ENCODE measurements at places on chromosomes 1 and 21. TPM values are rescaled to one million over a fixed set of nuclear protein-coding genes. Genes with fewer than 3 reads are reported as not detected.

GRCh38 chr1:119373465-119373864 lies 4.9 kb downstream of the HAO2 start:
- H3K36me3 ChIP-seq: no peaks in the 10 kb centered on the region
- no peak overlapping the region for H3K27ac ChIP-seq
- DNase-seq: no peak
- H3K4me1 ChIP-seq: no peaks in the 10 kb centered on the region
- no peaks in the 10 kb centered on the region for H3K27me3 ChIP-seq

DNA sequence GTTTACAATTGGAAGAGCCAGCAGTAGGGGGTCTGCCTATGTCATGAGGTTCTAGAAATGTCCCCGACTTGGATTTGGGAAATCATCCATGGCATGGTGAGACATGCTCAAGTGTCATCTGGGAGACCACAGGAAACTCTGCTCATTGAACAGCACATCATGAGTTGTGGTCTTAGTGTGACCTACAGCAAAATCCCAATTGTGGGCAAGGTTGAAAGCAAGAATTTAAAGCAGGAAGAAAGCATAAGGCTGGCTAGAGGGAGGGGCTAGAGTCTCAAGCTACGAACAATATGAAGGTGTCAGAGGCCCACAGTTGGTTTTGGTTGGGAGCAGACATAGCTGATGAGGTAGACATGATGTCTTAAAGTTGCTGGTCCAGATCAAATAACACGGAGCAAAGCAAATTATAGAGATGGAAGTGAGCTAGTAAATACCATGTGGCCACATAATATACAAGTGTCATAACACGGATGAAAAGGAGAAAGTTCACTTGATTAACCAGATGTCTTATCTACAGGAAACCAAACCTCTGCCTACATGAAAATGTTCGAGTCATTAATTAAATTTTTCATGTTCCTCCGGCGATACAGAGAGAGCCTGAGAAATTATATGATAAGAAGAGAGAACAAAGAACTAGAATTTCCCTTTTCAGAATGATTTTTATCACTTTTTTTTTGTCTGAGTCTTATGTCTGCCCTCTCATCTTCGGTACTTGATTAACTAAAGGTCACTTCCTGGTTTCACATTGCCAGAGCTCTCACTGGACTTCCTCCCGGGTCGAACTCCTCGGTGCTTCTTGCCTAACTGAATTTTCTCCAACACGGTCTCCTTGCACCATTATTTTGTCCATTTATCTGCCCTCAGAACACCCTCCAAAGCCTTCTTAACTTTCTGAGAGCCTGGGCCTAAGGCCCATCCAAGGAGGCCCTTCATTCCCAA lies 67.5 kb upstream of the DUSP10 start:
- no peaks in the 10 kb centered on the region for H3K36me3 ChIP-seq
- H3K4me3 ChIP-seq: no peak overlapping the region
- peaks cover 42% of the 10 kb centered on the region for H3K4me1 ChIP-seq
- H3K27me3 ChIP-seq: no peaks in the 10 kb centered on the region

DNA sequence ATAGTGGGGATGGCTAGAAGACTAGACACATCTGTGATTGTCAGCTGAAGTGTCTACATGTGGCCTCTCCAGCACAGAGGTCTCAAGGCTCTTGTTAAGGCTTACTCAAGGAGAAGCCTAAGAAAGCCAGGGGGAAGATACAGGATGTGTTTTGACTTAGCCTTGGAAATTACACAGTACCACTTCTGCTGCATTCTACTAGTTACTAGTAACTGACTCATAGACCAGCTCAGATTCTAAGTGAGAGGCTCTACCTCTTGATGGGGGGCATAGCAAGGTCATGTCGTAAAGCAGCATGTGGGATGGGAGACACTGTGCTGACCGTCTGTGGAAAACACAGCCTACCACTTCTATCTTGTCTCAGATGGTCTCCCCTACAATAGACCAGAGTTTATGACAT lies 99.5 kb downstream of the UBE2U start:
- H3K27ac ChIP-seq: no peak overlapping the region
- no peaks in the 10 kb centered on the region for H3K27me3 ChIP-seq

DNA sequence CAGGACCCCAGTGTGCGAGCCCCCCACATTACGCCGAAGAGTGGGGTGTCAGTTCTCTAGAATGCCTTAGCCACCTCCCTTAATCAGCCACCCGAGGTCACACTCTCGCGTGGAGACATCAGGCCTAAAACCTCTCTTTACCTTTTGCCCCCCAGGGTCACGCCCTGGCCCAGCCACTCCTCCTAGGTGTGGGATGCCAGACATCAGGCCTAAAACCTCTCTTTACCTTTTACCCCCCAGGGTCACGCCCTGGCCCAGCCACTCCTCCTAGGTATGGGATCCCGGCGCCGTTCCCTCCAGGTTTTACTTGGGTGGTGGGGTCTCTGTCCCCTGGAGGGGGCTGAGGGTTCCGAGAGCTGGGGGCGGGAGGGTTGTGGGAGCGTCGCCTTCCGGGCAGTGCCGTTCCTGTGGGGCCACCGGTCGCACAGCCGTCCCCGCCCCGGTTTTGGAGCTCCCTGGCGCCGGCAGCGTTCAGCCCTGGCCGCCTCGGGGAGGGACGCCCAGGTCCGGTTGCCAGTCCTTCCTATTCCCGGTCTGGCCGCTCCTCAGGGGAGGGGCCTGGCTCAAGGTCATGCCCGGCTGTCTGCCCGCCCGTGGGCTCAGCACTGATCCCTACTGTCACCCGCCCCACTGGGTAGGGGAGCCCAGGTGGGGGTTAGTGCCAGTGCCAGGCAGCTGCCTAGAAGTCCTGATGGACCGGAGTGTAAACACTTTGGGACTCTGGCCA lies 882 bp downstream of the VPS13D start:
- peaks cover 12% of the 10 kb centered on the region for H3K4me1 ChIP-seq
- peak overlapping the region; percentile 98 for H3K4me3 ChIP-seq
- H3K27me3 ChIP-seq: no peaks in the 10 kb centered on the region
- H3K36me3 ChIP-seq: no peaks in the 10 kb centered on the region

GRCh38 chr21:34630536-34631143 lies 15.7 kb upstream of the RCAN1 start:
- no peak overlapping the region for H3K27ac ChIP-seq
- H3K4me1 ChIP-seq: no peaks in the 10 kb centered on the region
- H3K36me3 ChIP-seq: no peaks in the 10 kb centered on the region
- peaks cover under 1% of the 10 kb centered on the region for H3K27me3 ChIP-seq
- peak; percentile 69 for DNase-seq
- H3K4me3 ChIP-seq: no peak overlapping the region

- no peaks in the 10 kb centered on the region for H3K36me3 ChIP-seq
- H3K4me3 ChIP-seq: no peak overlapping the region
- no peaks in the 10 kb centered on the region for H3K27me3 ChIP-seq
- peaks cover 24% of the 10 kb centered on the region for H3K4me1 ChIP-seq
- DNase-seq: peak; percentile 66
- H3K27ac ChIP-seq: no peak overlapping the region
These were observed 2.2 kb downstream of the SPATA6 start for GRCh38 chr1:48469616-48470480.

- no peak for DNase-seq
- no peaks in the 10 kb centered on the region for H3K4me1 ChIP-seq
- no peak overlapping the region for H3K27ac ChIP-seq
These were observed 13.3 kb downstream of the MFAP2 start for GRCh38 chr1:16967095-16967575.

GRCh38 chr1:16006552-16007485 lies 2.8 kb downstream of the SRARP start:
- H3K4me1 ChIP-seq: peaks cover 23% of the 10 kb centered on the region
- DNase-seq: no peak
- no peaks in the 10 kb centered on the region for H3K36me3 ChIP-seq
- no peaks in the 10 kb centered on the region for H3K27me3 ChIP-seq
- no peak overlapping the region for H3K4me3 ChIP-seq
- no peak overlapping the region for H3K27ac ChIP-seq

- no peak for DNase-seq
- no peak within 1 kb of the TSS for H3K27ac ChIP-seq
- H3K36me3 ChIP-seq: no peaks in the 10 kb centered on the region
- no peaks in the 10 kb centered on the region for H3K4me1 ChIP-seq
These were observed at the start of gene PLPPR4 for GRCh38 chr1:99264201-99265021. PLPPR4 (plus strand) TSS chr1:99264492; CDS start chr1:99264594, 102 bp downstream.

- no peaks in the 10 kb centered on the region for H3K36me3 ChIP-seq
- no peak for DNase-seq
- no peak overlapping the region for H3K27ac ChIP-seq
- H3K4me3 ChIP-seq: no peak overlapping the region
- no peaks in the 10 kb centered on the region for H3K27me3 ChIP-seq
- H3K4me1 ChIP-seq: peaks cover 19% of the 10 kb centered on the region
These were observed 49.7 kb downstream of the APP start for GRCh38 chr21:26120828-26121227.

Gene FAM177B
- 19.9 TPM for total RNA-seq

Gene DYNLT5
- total RNA-seq: not detected

Gene TOMM20
- total RNA-seq: 73.5 TPM

Gene FCMR
- total RNA-seq: 753 TPM

Gene RGS13
- total RNA-seq: 0.59 TPM

Gene KRTCAP2
- 151 TPM for total RNA-seq

Gene SPRR1B
- total RNA-seq: not detected

All from B cell (primary cell).